ENCODE measurements at places on chromosomes 3 and 15. TPM values are rescaled to one million over a fixed set of nuclear protein-coding genes. Genes with fewer than 3 reads are reported as not detected.

GRCh38 chr15:24772686-24773373 lies 97.3 kb downstream of the NPAP1 start:
- H3K27ac ChIP-seq, result peak overlapping the region; percentile 71
- H3K4me1 ChIP-seq, result no peaks in the 10 kb centered on the region

- H3K27ac ChIP-seq, result no peak overlapping the region
- no peaks in the 10 kb centered on the region for H3K27me3 ChIP-seq
- no peaks in the 10 kb centered on the region for H3K4me1 ChIP-seq
- H3K4me3 ChIP-seq, result no peak overlapping the region
These were observed 71.3 kb downstream of the CNTN6 start for GRCh38 chr3:1164101-1164500.

DNA sequence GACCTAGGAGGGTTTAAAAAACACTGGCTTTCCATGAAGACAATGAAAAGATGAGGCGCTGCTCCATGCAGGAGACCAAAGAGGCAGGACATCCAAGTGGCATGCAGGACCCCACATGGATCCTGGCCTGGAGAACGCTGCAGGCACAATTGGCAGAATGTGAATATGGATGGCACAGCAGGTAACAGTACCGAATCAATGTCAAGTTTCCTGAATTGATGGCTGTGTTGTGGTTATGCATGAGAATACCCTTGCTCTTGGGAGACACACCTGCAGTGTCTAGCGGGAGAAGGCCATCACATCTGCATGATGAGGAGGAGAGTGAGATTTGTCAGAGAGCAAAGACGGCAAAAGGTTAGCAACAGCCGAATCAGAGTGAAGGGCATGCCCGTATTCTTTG lies 74.3 kb upstream of the SEC13 start:
- no peak for DNase-seq
- H3K36me3 ChIP-seq, result no peaks in the 10 kb centered on the region
- no peaks in the 10 kb centered on the region for H3K4me1 ChIP-seq
- H3K27ac ChIP-seq, result no peak overlapping the region
- H3K27me3 ChIP-seq, result no peaks in the 10 kb centered on the region

MAP6D1 gene
- total RNA-seq, result 2.1 TPM

IQCB1 gene
- total RNA-seq, result 18.9 TPM

PEX5L gene
- not detected for total RNA-seq

DNA sequence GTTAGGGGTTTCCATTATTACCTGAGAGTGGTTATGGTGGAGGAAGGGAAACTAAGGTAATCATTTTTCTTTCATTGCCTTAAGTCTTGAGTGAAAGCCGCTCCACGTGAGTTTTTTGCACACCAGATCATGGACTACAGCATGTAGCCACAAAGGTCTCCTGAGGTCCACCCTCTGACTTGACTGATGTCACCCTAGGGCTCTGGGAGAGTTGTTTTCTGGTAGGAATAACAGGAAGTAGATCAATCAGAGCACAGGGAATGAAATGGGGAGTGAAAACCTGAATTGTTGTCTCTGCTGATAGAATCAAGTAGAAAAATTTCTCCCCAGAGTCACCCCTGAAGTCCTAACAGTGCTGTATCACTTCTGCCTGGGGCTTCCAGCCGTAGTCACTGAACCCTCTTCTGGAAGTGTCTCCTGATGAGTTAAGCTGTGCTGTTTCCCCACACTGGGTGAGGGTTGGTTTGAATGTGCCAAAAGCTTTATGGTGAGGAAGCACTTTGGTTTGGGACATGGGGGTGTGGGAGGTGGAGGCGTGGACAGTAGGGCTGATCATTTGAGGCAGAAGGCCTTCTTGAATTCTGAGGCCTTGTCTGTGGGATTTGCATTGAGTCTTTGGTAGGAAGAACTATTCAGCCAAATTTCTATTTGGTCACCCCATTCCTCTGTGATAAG lies 64.3 kb downstream of the SLCO3A1 start:
- H3K36me3 ChIP-seq, result no peaks in the 10 kb centered on the region
- H3K27me3 ChIP-seq, result no peaks in the 10 kb centered on the region
- no peak overlapping the region for H3K4me3 ChIP-seq
- DNase-seq, result no peak
- no peaks in the 10 kb centered on the region for H3K4me1 ChIP-seq

DNA sequence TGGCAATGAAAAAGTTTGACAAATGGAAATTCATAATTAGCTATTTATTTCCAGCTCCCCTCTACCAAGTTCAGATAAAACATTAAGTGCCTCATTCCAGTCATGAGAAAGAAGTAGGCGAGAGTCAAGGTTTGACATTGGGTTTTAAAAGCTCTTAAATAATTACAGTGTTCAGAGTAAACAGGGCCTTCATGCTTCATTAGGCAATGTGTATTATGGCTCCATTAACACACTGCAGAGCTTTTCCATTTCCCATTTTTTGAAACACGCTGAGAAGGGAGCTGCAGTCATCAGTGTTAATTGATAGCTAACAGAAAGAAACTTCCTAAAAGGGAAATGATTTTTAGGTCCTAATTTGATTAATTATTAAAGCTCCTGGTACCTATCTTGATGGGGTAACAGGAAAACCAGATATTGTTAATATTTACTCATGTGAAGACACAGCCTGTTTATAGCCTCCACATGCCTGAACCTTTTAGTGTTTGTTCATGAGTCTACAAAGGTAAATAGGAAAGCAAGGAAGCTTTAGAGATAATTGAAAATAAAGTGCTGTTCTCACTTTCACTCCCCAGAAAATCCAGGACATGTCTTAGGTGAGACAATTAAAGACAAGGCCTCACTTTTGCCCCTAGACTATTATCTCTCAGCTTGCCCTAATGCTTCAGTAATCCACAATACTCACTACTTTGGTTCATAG lies 28.7 kb downstream of the SST start:
- no peaks in the 10 kb centered on the region for H3K36me3 ChIP-seq
- no peak overlapping the region for H3K27ac ChIP-seq
- no peaks in the 10 kb centered on the region for H3K4me1 ChIP-seq
- no peaks in the 10 kb centered on the region for H3K27me3 ChIP-seq

DNA sequence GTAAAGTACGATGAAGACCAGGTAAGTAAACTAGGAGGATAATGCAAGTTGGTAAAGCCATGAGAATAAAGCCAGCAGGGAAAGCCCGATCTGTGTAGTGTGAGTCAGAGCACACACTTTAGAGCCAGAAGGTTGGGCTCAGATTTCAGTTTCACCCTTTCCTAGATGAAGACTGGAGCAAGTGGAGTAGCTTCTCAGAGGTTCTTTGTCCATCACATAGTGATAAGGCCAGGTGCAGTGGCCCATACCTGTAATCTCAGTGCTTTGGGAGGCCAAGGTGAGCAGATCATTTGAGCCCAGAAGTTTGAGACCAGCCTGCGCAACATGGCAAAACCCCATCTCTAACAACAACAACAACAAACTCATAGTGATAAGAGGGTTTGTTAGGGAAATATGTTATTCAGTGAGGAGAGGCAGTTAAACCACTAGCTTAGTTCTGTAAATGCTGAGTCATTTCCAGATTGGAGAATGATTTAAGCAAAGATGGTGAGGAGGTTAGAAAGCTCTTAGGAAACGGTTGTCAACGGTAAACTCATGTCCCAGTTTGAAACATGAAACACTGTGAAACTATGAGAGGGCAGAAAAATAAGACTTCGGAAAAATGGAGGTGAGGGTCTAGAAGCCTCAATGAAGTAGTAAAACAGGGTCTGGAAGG lies 39.0 kb downstream of the IL12A start:
- no peak overlapping the region for H3K27ac ChIP-seq
- no peaks in the 10 kb centered on the region for H3K27me3 ChIP-seq
- H3K4me1 ChIP-seq, result no peaks in the 10 kb centered on the region
- H3K36me3 ChIP-seq, result no peaks in the 10 kb centered on the region
- no peak overlapping the region for H3K4me3 ChIP-seq

GRCh38 chr3:53643757-53644156 lies 149.3 kb downstream of the CACNA1D start:
- H3K36me3 ChIP-seq, result no peaks in the 10 kb centered on the region
- no peak overlapping the region for H3K4me3 ChIP-seq
- no peak overlapping the region for H3K27ac ChIP-seq
- no peaks in the 10 kb centered on the region for H3K27me3 ChIP-seq
- peaks cover 12% of the 10 kb centered on the region for H3K4me1 ChIP-seq
- DNase-seq, result no peak

GRCh38 chr3:195099951-195100785 lies 170.8 kb downstream of the XXYLT1 start:
- H3K27me3 ChIP-seq, result no peaks in the 10 kb centered on the region
- H3K4me3 ChIP-seq, result no peak overlapping the region
- H3K36me3 ChIP-seq, result no peaks in the 10 kb centered on the region
- peaks cover 13% of the 10 kb centered on the region for H3K4me1 ChIP-seq

DNA sequence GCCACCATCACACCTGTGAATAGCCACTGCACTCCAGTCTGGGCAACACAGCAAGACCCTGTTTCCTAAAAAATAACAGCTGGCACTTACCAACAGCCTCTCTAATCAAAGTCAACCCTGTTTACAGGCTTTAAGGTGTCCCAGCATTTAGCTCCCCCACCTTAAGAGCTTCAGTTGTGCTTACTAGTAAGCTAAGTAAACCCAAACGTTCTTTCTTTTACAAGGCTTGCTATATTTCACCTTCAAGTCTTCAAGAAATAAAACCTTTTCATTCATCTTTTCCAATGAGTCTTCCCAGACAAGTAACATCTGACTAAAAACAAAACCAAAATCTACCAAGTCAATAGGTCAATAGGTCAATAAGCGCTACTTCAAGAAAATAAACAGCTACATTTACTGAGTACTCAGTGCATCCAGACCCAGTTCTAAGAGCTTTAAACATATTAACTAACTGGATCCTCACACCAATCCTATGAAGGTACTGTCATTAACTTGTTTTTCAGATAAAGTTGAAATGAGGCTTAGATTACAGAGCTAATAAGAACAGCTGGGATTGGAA lies 62.4 kb downstream of the PBRM1 start:
- no peaks in the 10 kb centered on the region for H3K4me1 ChIP-seq
- peaks cover 4% of the 10 kb centered on the region for H3K36me3 ChIP-seq
- no peak for DNase-seq
- no peaks in the 10 kb centered on the region for H3K27me3 ChIP-seq
- H3K4me3 ChIP-seq, result no peak overlapping the region

ZIC4 gene
- total RNA-seq, result not detected
